ENCODE measurements at places on chromosomes 4 and X.

DNA sequence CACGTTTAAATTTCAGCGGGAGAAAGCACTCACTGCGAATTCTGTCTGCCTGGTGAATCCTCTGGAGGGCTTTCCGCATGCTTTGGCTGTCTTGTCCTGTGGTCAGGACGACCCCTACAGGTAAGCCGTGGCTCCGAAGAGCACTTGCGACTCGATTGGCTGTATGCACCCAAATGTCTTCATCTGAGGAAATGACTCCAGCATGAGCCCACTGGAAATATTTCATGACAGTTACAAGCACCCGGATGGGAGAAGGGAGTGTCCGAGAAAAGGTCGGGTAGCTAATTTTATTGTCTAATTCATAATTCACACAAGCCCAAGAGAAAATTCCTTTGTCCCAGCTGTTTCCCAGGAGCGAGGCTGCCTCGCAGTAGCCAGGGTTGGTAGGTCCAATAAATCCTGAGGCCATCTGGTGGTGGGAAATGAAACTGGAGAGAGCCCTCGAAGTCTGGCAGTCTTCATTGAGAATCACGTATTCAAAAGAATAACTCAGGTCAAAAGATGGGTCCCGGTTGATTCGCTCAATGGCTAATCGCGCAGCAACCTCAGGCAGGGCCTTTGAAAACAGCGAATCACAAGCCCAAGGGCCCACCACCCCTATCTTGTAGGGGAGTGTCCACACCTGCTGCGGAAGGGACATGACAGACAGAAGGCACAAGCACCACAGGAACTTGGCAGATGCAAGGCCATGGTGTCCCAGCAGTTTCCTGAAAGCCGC lies 6.6 kb downstream of the GUCY2F start:
- peak; percentile 1 for DNase-seq

- no peak for DNase-seq
Observed at GRCh38 chrX:46298821-46299220, 246.4 kb downstream of the ZNF674 start.

DNA sequence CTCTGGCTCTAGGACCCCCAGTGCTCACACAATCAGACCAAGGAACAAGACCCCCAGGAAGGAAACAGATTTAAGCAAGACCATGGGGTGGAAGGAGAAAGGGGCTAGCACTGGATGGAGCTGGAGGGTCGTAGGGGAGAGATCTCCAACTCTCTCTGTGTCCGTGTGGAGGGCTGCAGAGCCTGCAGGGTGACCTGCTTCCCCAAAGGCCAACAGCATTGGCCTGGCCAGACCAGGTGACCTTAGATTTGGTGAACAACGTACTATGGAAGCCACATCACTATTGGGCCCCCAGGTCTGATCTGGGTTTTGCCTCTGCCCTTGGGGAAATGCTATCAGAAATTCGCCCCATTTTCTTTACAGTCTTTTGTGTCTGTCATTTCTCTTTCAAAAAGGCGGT lies 26.0 kb downstream of the NLGN3 start:
- no peak for DNase-seq

DNA sequence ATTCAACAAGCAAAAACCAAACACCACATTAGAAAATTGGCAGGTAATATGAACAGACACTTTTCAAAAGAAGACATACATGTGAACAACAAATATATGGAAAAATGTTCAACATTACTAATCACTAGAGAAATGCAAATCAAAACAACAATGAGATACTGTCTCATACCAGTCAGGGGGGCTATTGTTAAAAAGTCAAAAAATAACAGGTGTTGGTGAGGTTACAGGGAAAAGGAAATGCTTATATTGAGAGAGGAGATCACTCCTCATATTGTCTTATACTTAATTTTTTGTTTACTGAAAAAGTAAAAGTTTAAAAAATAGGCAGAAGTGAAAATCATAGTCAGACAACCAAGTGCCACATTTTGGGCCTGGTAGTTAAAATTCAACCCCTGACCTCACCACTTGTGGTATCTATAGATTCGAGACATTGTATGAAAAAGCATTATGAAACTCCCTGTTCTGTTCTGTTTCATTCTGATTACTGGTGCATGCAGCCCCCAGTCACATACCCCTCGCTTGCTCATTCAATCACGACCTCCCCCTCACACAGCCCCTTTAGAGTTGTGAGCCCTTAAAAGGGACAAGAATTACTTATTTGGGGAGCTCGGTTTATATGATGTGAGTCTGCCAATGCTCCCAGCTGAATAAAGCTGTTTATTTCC lies 153.7 kb upstream of the FGF16 start:
- DNase-seq: no peak

DNA sequence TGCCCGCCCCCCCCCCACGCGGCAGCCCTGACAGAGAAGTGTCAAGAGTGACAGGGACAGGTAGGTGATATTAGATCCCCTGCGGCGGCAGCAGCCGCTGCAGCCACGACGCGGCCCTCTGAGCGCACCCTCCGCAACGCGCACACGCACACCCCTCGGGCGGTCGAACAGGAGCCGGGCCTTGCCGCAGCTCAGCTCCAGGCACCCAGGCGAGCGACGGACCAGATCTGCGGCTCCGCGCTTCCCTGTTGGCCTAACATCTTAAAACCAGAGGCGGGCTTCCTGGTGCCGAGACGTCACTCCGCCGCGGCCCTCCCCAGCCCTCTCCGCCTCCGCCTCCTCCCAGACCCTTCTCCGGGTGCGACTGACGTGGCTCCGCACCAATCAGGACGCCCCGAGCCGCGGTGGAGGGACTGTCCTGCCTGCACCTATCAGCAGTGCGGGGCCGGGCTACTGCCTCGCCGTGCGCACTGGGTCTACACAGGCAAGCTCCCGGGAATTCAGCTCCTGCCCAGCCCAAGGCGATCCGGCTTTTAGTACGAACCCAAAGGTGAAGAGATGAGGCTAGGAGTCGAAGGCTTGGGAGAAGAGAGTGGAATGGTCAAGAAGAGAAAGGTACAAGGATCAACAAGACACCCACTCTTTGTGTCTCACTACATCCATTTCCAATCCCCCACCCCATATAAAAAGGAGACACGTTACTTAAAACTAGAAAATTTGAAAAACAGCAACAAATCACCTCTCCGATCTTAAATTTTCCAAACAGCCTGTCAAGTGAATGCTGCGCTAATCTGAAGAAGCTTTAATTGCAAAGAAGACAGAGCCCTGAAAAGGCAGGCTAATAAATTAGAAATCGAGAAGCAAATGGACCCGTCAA lies at the start of gene PITX2:
PITX2 (minus strand) TSS at position 237 of the 877 bp plus-strand sequence. CDS start 617 bp downstream, outside the sequence.
- peak; percentile 76 for DNase-seq

Data from NCI-H510A (cell line).